Activated CD4-positive, CD25-positive, alpha-beta regulatory T cell treated with anti-CD3 and anti-CD28 coated beads, Interleukin-2, amount 50 U/mL, for 72 hours (primary cell): ENCODE measurements at places on chromosomes 2 and 18.

- no peak for DNase-seq
Measured at GRCh38 chr2:207601774-207602173, 23.4 kb downstream of the METTL21A start.

- DNase-seq, result no peak
Measured at GRCh38 chr2:151102226-151102625, 159.4 kb downstream of the RBM43 start.

DNA sequence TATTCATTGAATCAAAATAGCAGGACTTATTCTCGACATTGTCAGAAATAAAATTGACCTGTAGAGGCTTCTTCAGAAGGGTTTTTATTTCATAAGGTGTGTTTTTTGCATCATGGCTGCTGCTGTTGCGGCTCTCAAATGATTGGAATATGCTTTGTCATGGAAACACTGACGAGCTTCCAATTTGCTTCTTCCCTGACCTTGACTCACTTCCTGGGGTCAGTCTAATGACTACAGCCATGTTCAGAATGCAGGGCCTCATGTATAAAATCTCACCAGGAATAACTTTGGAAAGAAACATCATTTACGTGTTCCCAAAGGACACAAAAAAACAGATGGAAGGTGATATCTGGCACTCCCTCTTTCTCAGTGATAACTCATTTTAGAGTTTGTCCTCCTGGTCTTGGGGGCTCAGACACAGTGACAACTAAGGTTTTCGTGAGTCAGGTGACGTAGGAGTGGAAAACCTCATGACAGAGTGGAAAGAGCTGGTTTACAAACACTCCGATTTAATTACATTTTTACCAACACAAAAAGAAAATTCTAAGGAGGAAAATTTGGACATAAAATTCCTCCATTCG is 467.0 kb upstream of the RAB12 start:
- DNase-seq, result no peak

GRCh38 chr18:67451960-67452359 is 64.6 kb downstream of the DSEL start:
- DNase-seq, result no peak

- no peak for DNase-seq
Measured at GRCh38 chr2:25184254-25184653, 15.9 kb upstream of the POMC start.

DNA sequence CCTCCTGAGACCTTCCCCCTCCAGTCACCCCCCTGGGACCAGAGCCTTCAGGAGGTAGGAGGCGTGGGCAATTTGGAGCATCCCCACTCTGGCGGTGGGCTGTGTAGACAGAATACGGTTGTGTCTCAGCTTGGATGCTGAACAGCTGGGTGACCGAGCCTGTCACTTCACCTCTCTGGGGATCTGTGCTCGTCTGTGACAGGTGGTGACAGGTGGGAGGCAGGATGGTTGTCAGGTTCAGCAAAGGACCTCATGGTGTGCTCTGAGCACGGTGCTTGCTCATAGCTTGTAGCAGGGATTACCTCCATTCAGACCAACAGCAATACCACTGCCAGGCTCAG is 186.5 kb upstream of the HS6ST1 start:
- DNase-seq, result no peak

DNA sequence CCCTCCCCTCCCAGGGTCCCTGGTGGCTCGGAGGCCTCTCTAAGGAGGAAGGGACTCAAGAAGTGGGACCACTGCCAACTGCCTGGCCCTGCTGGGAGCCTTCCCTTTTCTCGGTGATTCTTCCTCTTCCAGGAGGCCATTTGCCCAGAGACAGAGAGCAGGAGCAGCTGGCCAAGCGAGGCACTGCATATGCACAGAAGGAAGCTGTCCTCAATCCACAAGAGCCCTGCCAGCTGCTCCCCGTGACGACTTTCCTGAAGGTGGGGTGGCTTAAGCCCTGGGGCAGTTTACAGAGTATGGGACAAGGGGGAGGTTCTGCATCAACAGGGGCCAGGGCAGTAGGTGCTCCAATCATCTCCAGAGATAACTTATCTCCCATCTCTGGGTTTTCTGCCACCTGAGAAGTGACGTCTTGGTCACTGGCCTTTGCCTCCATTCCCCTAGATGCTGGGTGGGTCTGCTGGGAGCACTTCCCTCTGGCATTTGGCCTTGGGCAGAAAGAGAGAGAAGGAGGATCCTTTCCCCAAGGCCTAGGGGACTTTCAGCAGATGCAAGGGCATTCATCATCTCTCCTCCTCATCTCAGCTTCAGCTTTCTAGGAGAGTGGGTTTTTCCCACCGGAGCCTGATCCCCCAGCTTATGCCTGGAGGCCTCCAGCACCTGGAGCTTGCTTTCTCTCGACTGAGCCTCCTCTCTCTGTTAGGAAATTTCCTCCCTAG is 28.5 kb downstream of the CIB4 start:
- DNase-seq, result no peak

DNA sequence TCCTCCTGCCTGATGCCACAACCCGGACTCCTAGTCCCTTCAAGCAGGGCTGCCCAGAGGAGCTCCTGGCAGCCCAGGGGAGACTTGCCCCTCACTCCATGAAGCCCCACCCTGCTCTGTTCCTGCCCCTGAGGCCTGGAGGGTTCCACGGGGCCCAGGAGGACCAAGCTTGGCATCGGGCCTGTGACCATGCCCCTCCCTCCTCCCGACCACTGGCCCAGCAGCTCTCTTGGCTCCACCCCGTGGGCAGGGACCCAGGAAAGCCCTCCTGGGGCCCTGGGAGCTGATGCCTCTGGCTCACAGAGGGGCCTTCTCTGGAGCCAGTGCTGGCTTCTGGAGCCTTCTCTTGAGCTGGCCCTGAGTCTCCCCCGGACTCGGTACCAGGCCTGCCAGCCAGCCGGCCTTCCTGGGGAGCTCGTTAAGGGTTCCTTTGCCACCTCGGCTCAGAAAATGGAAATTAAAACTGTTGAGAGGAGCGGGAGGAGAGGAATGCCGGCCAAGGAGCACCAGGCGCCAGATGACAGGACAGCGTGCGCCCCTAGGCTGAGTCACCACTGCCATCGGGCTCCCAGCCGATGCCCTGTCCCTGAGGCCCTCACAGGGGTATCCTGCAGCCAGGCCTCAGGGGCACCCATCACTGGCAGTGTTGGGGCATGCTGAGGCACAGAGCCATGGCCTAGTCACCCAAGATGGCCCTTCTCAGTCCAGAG is 40.6 kb upstream of the SNED1 start:
- no peak for DNase-seq

- no peak for DNase-seq
Measured at GRCh38 chr2:10223471-10223870, 79.2 kb upstream of the HPCAL1 start.

- DNase-seq, result peak; percentile 57
Measured at GRCh38 chr2:5365871-5366461, 326.2 kb upstream of the SOX11 start.

DNA sequence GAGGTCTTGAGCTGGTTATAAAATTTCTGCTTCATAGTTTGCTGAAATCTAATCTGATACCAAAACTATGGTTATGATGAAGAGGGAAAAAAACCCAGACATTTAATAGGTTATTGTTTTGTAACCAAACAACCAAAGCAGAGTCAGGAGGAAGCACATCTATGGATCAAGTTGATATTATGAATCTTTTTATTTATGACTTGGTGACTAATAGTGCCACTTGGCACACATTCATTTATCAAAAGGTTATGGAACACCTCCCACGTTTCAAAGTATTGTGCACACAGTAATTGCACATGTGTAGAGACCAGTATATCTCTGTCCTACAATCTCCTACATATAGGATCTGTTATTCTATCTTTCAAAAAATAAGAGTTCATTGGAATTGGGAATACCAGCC is 93.0 kb downstream of the DPP4 start:
- no peak for DNase-seq

DNA sequence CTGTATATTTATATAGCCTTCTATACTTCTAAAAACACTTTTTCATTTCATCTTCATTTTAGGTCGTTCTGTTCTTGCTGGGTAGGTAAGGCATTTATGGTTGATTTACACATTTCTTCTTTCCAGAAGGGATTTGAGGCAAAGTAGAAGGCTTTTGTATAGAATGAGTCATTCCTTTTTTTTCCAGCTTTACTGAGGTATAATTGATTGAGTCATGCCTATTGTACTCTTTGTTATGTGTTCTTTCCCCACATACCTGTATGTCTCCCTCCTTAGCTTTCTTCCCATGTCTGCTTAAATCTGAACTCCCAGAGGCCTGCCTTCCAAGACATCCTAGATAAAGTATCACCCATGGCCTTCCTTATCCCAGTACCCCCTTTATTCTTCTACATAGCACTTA is 4.8 kb upstream of the CDC42EP3 start:
- no peak for DNase-seq

DNA sequence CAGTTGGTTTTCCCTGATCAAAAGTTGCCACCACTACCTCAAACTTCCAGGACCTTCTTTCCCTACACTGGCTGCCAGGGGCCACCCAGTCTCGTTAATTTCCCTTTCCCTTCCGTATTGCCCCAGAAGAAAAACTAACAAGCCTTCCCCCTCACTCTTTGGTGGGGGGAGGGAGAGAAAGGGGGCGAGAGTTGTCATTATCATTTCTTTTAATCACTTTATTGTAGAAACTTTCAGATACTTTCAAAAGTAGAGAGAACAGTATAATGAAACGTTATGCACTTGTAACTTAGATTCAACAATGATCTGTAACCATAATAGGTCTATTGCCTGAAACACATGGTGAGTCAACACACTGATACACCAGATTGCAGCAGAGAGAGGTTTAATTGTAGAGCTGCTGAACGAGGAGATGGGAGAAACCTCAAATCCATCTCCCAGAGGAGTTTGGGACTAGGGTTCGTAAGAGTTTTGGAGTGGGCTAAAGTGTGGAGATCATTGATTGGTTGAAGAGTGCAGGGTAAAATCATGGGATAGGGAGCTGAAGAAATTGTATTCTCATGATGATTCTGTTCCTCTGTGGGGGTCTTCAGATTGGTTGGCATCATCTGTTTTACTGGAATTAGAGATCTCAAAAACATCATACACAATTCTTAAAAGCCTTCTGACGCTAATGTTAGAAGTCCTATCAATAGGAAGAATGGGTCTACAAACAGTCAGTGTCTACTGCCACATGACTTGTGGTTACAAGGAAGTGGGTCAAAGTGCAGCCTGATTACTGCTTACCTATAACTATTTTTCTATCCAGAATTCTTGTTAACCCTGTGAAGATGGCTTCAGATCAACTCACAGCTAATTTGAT is 2.6 kb upstream of the RNF149 start:
- no peak for DNase-seq

GRCh38 chr2:237733677-237734300 is 64.8 kb upstream of the RBM44 start:
- no peak for DNase-seq

DNA sequence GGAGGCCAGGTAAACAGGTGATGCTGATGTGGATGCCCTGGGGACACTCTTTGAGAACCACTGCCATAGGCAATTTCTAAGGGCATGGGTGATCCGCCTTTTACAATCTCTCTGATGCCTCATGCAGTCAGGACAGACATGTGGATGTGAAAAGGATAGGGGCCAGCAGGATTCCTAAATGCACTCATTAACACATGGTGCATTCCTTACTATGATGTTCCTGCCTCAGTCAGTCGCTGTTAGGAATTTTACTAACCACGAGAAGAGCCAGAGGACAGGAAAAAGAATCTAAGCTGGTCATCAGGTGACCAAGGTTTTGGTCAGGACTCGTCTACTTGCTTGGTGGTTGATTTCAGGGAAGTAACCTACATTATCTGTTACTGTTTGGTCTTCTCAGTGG is 191.0 kb downstream of the ARL4C start:
- DNase-seq, result no peak

- no peak for DNase-seq
Measured at GRCh38 chr2:63837036-63837594, 4.6 kb upstream of the UGP2 start.

DNA sequence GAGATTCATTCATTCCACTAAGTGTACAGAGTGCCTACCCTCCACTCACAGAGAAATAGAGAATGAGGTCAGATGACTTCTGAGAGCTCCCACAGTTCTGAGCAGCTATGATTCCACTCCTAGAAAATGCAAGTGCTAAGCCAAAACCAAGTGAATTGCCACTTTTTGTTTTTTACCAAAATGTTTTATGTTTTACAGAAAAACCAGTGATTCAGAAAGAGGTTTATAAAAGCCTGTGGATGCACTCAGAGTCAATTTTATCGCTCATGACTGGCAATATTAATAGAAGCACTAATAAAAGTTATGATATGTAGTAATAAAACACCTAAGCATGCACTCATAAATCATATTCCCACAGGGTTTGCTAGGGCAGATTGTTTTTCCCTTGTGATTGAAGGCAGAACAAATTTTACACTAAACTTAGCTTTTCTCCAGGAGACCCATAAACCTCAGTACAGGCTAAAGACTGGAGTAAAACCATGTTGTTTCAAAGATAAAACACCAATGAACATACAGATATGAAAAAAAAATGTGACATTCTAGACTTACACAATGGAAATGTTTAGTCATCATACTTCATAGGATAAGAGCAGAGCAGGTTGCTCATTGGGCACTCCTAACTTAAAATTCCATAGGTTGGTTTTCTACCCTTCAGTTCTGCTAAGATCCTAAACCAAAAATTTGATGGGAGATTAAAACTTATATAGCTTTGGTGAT is 67.5 kb downstream of the PDK1 start:
- DNase-seq, result no peak

- DNase-seq, result no peak
Measured at GRCh38 chr18:32772581-32773381, at the start of gene KLHL14. Gene KLHL14 (minus strand): TSS chr18:32773023. CDS start chr18:32770591, 2,432 bp downstream.

GRCh38 chr2:133194777-133195335 is 373.4 kb downstream of the NCKAP5 start:
- DNase-seq, result no peak
